HL-60 (cell line): ENCODE measurements at places on chromosomes 7 and 10.

DNA sequence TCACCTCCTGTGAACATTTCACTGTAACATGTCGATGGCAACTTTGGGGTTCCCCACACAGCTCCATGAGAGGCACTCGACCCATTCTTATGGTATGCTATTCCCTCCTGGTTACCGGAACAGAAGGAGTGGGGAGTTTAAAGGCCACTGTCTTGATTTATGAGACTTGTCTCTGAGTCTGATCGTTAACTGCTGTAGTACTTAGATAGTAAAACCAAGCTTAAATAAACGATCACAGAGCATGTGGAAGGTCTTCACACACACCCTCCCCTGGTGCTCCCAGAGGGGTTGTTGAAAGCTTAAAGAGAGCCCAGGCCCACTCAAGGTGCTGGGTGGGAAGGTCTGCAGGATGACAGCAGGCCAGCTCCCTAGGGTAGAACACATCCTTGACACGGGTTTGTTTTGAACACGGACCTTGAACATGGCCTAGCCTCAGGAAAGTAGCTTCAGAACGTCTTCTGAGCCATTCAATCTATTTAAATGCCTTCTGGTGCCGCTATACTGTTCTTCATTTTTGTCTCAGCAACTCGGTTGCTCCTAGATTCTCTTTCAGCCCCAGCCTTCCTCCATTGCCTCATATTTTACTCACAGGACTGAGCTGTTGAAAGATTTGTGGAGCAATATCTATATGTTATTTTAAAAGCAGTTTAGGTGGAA lies 335.3 kb downstream of the FGFR2 start:
- DNase-seq, result peak; percentile 11

DNA sequence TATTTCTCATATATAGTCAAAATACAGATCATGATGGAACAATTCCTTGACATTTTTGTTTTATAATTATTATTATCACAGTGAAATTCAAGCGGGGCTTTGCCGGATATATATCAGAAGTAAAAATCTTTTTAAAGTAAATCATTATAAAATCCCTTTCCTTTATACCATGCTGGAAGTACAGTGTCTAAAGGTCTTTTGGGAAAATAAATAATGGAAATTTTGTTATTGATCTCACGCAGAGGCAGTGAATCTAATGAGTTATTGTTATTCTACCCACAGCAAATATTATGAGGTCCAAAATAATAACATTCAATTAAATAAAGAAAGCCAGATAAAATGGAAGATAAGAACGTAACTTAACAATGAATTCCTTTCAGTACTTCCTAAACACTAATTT lies 33.8 kb downstream of the GFRA1 start:
- DNase-seq, result no peak

DNA sequence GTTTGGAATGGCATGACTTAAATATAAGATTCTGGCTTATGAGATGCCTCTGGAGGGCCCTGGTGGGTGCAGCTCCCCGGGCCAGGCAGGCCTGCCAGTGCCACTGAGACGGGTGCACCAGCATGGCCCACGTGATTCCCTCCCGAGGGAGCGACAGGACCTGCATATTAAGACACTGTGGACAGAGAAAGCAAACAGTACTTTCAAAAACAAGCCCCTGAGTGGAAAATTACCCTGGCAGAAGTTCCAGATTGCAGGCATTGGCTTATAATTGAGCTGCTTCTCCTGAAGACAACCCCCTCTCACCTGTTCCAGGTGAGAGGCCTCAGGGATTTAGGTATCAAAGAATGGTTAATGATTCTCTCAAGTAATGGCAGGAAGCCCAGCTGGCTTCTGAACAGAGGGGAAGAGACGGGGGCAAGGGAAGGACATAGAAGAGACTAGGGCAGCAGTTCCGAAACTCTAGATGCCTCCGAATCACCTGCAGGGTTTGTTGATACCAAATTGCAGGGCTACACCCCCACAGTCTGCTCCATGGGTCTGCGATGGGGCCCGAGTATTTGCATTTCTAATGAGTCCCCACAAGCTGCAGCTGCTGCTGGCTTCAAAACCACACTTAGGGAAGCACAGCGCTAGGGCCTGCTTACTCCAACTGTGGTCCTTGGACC lies 66.0 kb upstream of the DOCK1 start:
- no peak for DNase-seq

DNA sequence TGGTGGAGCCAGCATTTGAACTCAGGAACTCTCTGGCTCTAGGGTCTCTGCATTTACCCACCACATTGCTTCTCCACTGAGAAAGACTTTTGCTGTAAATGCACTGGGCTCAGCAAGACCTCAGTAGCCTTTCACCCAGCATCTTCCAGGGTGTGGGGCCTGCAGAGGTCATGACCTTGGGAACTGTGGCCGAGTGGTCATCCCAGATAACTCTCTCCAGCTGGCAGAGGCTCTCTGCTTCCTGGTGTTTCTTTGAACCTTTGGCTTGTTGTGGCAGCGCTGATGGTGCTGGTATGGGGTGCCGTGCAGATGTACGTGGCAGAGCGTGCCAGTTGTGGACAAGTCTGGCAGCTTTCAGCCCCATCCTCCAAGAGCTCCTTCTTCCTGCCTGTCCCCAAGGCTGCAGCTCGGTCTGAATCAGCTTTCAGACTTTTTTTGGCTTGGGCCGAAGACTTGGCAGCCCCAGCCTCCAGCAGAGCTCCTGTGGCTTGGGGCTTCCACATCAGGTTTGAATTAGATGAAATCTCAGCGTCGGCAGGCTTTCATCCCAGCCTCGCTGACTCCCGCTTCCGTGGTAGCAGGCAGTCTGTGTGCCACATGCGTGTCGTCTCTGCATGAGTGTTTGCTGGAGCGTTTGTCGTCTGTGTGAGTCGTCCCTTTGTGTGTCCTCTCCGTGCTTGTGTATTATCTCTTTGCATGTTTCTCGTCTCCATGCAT lies 21.5 kb downstream of the ADAMTS14 start:
- DNase-seq, result no peak

- no peak for DNase-seq
These were observed 98.3 kb upstream of the TCF7L2 start for GRCh38 chr10:112851588-112852211.

DNA sequence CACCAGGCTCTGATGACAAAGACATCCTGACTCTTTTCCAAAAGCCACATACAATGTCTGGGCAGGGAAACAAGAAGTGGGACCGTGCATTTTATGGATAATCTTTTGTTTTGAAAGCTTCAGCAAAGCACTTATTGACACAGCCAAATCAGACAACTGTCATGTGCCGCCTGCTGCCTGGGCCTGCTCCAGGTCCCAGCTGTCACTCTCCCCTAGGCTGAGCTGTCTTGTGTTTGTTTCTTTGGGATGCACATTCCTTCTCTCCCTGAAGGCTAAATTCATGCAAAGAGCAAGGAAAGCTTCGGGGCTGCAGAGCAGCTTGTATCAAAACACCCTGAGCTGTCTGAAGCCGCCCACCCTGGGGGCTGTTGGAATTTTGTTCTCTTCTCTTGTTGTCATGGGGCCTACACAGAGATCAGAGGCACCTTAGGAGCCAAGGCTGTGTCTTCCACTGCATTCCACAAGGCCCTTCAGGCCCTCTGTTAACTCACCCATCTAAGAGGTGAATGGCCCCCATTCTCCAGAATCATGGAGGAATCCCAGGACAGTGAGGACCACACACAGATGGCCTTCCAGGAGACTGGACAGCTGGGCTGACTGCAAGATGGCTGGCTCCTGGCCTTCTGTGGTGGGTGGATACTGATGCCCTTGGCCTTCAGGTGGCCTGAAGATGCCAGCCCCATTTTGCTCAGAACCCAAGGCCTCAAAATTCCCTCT lies 17.8 kb upstream of the SLC18A2 start:
- DNase-seq, result no peak

GRCh38 chr10:127926455-127926854 lies 19.6 kb downstream of the PTPRE start:
- peak; percentile 52 for DNase-seq

DNA sequence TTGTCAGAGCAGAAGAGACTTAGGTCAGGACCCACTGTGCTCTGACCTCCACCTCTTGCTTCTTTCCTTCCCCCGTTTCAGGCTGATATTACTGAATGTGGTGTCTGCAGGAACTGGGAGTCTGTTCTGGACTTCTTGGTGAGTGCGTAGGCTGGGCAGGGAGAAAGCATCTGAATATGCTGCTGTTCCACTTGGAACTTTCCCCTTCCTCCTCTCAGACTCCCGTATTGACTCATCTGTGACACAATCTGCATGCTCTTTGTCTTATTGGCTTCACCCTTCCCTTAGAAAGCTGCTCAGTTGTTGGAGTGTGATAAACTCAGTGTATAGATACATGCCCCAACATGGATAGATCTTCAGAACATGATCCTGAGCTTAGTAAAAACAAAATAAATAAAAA lies 137.6 kb upstream of the HABP2 start:
- no peak for DNase-seq

GRCh38 chr7:676246-676971 lies 50.1 kb upstream of the DNAAF5 start:
- DNase-seq, result no peak
